ENCODE measurements at places on chromosomes 5 and 9.

DNA sequence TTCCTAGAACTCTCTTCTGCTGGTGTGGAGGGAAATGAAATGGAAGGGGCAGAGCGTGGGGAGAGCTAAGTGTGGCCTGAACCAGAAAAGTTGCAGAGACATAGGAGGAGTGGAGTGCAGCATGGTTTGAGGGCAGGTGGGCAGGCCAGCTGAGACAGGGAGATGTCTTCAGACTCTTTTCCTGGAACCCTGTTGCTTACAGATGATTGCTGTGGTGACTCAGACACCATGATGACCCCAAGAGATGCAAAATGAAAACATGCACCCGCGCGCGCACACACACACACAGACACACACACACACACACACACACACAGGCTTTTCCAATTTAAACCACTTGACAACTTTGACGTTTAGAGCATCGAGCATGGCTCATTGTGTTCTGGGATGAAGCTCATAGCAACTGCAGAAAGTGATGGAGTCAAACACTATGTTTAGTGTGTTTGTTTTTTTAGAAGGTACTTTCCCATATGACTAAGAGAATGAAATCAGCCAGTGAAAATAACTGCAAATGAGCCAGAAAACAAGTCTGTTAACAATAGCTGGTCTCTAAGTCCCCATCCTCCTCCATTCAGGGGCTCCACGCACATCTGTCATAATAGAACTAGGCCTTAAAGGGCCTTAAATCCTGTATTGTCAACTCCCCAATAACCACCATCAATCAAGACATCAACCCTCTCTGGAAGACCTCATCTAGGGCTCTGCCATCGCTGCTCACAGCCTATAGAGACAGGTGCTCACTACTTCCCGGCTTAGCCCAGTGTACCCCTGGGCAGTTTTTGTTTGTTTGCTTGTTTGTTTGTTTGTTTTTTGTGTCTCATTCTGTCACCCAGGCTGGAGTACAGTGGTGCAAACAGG lies 9.6 kb downstream of the TMOD1 start:
- DNase-seq = no peak

- DNase-seq = no peak
These were observed 359.6 kb downstream of the DEPDC1B start for GRCh38 chr5:60340326-60340725.

GRCh38 chr5:14156650-14157492 lies 13.7 kb downstream of the TRIO start:
- DNase-seq = no peak

DNA sequence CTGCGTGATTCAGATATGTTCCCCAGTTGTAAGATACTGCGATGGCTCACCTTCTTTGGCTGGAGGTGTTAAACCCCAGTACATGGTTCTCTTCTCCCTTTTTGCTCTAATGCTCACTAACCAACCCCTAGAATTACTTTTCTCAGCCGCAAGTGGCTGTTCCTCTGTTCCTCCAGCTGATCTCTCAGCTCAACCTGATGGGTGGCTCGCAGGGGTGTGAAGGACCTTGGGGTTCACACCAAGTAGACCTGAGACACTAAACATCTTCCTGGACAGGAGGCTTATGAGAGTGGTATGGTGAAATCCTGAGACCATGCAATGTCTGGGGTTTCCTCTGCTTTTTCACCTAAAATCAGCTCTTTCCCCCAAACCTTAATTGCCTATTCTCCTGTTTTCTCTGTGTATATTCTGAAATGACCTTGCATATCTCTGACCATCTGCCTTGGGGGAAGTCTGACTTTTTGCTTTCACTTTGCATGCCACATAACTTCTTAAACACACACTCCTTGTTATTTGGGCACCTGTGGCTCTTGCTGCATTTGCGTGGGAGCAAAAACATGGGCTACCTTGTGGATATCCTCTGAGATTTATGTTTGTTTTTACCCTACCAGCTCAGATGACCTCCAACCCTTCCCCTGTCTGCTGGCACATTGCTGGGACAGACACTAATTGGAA lies 15.9 kb upstream of the IFNA14 start:
- no peak for DNase-seq
